Stimulated activated CD8-positive, alpha-beta memory T cell treated with anti-CD3 and anti-CD28 coated beads, Interleukin-12 subunit alpha, Interleukin-12 subunit beta, amount 100 ng/mL, for 4 hours (primary cell): ENCODE measurements at places on chromosomes 7 and 10.

DNA sequence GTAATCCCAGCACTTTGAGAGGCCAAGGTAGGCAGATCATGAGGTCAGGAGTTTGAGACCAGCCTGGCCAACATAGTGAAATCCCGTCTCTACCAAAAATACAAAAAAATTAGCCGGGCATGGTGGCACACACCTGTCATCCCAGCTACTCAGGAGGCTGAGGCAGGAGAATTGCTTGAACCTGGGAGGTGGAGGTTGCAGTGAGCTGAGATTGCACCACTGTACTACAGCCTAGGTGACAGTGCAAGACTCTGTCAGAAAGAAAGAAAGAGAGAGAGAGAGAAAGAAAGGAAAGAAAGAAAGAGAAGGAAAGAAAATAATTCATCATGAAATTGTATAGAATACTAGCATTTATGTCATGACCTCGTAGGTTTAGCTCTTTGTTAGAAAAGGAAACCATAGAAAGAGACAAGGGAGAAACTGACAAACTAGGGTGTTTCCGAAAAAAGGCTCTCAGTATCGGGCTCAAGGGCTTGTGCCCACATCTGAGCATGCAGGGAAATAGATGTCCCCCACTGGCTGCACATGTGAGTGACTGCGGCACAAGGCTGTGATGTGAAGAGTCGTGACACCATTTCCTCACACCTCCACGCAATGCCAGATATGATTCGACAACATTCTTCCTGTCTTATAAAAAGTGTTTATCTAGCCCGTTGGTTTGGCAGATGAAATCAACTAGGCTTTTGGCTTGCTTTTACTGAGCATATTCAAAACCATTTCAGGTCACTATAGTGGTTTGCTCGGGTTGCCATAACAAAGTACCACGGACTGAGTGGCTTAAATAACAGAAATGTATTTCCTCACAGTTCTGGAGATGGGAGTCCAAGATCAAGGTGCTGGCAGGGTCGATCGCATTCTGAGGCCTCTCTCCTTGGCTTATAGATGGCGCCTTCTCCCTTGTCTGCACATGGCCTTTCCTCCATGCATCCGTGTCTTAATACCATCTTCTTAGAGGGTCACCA, 2.0 kb downstream of the SRGN start:
- DNase-seq, result peak; percentile 48

DNA sequence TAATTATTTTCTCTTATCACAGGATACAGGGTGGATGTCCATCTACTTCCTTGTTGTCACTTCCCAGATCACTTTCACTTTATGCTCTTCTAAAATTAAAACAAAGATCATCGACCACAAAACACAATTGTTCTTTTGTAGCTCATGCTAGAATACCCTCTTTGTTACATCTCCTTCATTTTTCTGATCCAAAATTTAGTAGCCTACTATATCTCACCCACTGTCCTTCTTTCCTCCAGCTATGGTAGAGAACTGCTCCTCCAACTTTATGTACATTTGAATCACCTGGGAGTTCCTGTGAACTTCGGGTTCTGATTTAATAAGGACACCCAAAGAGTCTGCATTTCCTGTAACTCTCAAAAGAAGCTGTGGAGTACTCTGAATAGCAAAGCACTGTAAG, 1.2 kb upstream of the AHR start:
- no peak for DNase-seq

DNA sequence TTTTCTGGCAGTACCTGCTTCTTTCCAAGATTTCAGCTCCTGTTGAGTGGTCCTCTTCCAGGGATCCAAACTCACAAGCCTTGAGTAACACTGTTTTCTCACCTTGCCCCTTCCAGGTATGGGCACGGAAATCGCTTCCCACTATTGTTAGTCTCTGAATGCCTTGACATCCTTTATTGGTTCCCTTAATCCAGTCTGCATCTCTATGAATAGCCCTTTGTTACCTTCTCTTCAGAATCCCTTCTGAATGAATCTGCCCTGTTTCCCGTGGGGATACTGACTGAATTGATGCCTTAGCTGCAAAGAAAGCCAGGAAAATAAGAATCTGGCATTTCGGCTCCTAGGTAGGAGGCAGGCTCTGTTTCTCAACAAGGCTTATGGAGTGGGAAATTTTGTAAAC, 467.7 kb downstream of the PLXNA4 start:
- no peak for DNase-seq

GRCh38 chr10:131089150-131089549, 222.4 kb downstream of the TCERG1L start:
- no peak for DNase-seq
